ENCODE measurements at places on chromosomes 12 and 14.

GRCh38 chr12:71164568-71165197 lies 6.9 kb upstream of the TSPAN8 start:
- peak; percentile 48 for DNase-seq

GRCh38 chr14:65103150-65103760 lies 938 bp upstream of the MAX start:
- DNase-seq, result peak; percentile 78

DNA sequence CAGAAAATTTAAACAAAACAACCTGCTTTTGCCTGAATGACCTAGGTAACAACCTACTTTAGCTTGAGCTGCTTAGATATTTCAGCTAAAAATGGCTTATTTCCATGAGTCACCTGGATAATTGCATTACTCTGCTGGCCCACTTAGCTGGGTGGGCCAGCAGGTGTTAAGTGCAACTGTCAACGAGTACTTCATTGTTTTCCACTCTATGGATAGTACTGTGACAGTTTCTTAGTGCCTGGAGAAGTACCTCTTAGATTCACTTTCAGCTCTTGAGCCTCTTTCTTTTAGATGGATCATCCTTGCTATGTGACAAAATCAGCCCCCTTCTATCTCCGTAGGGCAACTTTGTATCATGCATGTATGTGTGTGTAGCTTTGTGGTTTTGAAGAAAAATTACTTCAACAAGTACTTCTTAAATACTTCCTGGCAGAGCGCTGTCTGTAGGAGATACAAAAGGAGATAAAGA lies 368.2 kb upstream of the ATP2B1 start:
- no peak for DNase-seq

DNA sequence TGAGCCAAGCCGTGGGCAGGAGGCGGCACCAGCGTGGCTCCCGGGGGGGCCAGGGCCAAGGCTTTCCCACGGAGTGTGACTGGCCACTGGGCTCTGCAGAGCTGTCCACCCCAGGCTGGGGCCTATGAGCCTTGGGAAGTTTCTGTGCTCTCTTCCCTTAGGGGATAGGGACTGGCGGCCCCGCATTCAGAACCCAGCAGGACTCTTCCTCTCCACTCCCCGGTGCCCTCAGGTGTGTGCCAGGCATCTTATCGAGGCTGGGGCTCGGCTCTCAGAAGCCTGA lies 17.8 kb upstream of the EIF2B2 start:
- no peak for DNase-seq

- DNase-seq, result no peak
Observed at GRCh38 chr14:103436533-103436932, 51.3 kb downstream of the MARK3 start.

DNA sequence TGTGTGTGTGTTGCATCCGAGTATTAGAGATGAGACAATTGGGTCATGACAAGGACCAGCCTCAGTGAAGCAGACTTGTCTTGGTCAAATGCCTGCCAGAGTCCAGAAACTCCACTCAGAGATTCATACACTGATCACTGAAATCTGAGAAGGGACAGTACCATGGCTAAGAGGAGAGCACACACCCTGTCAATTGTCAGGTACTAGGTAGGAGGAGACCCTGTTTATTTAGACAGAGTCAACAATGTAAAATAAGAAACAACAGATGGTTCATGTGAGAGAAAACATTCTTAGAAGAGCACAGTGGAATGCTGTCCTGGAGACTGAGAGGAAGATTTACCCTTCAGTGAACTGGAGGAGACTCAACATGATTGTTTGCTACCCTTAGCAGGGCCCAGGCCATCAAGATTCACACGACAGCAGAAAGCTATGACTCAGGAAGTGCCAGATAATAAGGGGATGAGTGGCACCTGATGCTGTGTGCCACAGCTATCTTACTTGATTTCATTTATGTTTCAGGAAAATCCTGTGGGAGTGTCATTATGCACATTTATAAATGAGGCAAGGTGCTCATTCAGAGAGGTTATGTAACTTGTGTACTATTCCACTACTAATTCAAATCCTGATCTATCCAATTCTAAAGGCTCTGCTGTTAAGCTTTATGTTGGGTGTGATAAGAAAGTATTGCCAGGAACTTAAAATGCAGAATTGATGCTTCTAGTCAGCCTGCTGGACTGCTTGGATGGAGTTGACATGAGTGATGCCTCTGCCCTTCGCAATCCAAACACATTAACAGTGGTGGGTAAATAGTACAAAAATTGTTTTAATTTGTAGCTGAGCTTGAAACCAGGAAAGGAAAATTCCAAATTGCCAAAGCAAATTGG lies 136.6 kb upstream of the NEDD1 start:
- no peak for DNase-seq

DNA sequence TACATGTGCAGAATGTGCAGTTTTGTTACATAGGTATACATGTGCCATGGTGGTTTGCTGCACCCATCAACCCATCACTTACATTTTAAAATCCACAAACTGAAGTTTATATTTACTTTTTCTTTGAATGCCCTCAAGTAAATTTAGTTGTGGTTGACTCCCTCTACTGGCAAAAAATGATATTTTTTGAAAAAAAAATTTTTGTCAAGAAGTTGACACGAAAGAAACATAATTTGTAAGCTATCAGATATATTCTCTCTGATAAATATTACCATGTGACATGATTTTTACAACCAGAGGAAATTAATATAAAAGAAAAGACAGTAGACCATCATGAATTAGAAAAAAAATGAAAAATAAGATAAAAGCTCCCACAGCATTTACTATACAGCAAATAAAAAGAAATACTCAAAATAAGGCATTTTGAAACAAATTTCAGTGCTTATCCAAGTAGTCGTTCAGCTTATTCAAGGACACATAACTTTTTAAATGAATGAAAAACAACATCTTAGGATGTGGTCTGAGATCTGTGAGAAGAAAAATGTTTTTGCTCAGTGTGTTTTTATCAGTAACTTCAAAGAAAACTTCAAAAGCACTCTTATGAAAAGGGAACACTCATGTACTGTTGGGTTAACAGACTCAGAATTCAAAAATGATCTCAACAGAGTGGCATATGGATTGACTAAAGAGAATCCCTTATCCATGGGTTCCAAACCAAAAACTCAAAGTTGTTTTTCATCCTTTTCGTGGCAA lies 30.0 kb upstream of the GRIP1 start:
- no peak for DNase-seq

DNA sequence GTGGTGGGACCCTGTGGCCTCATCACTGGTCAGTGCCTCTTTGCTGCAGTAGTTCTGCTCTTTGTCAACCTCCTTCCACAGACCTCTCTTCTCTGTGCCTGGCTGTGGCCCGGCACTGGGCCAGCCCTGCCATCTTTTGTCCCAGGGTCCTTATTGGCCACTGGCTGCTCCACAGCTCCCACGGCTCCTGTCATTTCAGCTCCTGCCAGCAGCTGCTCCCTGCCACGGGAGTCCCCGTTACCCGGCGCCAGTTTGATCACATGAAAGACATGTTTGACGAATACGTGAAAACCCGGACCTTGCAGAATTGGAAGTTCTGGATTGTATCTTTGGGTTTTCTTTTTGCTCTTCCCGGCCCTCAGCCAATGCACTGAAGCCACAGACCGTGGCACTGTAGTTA lies 35.4 kb downstream of the IL31 start:
- DNase-seq, result no peak

- no peak for DNase-seq
Observed at GRCh38 chr12:457676-458075, 2.1 kb upstream of the B4GALNT3 start.

- DNase-seq, result peak; percentile 50
Observed at GRCh38 chr12:114611145-114612018, 72.6 kb downstream of the TBX3 start.

DNA sequence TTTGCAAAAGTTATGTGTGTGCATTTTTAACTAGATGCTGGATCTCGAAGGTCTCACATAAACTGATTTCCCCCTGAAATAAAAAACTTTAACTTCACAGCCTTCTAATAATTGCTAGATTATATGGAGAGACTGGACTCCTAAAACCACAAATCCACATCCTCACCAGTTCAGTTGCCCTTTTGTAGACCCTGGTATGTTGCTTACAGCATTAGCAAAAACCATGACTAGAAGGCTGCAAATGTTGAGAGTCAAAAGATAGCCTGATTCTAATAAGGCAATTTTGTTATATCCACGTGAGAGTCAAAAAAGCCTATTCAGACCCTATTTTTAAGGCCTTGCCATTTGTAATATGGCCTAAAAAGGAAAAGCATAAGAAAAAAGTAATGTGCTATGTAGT lies 37.4 kb downstream of the RASSF8 start:
- no peak for DNase-seq

DNA sequence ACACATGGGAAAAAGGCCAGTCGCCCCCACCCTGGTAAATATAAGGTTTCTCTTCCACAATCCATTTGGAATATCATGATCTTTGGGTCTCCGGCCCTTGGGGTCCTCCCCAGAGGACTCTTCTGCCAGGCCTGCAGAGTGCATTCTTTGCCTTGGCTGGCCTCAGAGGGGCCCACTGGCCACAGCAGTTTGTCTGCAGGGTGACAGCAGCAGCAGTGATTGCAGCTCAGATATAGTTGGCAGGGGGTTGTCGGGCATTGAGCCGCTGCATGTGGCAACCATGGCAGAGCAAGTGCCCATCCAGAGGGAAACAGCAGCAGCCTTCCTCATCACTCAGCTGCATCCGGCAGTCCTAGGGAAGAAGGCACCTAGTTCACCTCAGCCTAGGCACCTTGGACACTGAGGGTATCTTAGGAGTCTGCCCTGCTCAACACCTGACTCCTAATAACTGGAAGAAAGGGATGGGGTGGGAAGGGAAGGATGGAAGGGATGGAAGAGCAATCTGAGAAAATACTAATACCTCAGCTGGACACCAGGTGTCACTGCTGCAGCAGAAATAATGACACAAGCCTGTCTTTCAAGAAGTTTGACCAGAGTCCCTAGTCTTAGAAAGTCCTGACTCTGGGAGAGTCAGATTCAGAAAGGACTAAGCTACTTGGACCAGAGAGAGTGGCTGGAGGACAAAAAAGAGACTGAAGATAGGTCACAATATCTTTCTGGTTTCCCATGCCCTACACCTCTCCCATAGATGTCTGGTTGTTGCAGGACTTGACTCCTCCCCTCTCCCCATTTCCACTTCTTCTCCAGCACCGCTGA lies 8.9 kb downstream of the AJUBA start:
- peak; percentile 45 for DNase-seq

DNA sequence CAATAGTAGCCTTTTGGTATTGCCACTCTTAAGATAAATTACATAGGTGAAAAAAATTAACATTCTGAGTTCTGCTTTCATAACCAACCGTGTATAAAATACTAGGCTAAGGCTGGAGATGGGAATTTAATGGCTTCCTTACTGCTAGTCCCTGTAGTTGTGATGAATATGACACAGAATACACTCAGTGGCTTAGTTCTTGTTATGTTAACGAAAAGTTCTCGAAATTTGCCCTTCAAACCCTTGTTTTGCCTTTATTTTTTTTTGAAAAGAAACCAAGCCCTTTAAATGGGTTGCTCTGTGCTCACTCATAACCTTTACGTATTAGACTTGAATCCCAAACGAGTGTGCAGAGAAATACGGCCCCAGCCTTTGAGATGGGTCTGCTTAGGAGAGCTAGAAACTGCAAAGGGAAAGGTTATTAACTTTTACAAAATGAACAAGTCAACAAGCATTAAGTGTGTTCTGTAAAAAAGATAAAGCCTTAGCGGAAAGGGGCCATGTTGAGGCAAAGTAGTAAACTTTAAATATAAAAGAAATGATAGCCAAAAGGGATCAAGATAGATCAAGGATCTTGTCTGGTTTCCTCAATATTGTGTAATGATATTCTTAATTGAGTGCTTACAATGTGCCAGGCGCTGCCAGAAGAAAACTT lies 1.7 kb downstream of the NUDT4 start:
- DNase-seq, result no peak

- no peak for DNase-seq
Observed at GRCh38 chr12:24915501-24915900, 33.4 kb downstream of the BCAT1 start.

GRCh38 chr12:72111706-72112105 lies 160.5 kb upstream of the TRHDE start:
- DNase-seq, result no peak

DNA sequence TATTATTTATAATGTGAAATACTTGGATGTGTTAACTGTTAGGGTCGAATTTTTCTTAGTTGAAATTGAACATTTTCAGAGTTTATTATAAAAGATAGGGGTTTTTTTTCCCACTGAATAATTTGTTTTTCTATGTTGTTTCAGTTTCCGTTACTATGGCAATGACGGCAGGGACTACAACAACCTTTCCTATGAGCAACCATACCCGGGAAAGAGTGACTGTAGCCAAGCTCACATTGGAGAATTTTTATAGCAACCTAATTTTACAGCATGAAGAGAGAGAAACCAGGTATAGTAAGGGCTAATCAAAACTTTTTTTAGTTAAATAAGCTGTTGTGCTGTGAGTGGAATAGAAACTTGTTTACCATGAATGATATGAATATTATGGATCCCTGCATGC lies 35.1 kb upstream of the BMAL2 start:
- no peak for DNase-seq

GRCh38 chr12:105725054-105725453 lies 394.6 kb downstream of the C12orf75 start:
- DNase-seq, result no peak

DNA sequence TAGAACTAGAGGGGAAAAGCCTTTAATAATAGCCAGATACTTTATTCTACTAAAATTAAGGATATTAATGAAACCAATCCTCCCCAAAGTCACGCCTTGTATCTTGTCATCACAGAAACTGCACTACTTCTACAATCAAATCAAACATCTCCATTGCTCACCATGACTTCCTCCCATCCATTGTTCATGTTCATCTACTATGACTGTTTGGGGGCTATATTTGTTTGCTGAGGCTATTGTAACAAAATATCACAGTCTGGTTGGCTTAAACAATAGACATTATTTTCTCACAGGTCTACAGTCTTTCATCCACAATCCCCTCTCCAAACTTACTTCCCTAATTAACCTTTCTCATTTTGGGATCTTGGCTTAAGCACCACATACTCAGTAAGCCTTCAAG lies 193.6 kb upstream of the FSCB start:
- DNase-seq, result no peak

DNA sequence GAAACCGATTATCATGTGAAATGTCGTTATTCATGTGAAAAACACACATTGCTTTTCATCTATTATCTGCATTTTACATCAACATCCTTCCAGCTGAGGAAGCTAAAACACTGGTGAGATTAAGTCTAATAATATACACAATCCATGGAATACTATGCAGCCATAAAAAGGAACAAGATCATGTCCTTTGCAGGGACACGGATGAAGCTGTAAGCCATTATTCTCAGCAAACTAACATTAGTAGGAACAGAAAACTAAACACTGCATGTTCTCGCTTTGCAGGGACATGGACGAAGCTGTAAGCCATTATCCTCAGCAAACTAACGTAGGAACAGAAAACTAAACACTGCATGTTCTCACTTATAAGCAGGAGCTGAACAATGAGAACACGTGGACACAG lies 18.3 kb downstream of the KICS2 start:
- no peak for DNase-seq

GRCh38 chr12:110498984-110499706 lies 2.8 kb downstream of the VPS29 start:
- no peak for DNase-seq

GRCh38 chr12:116644806-116645205 lies 85.6 kb downstream of the MAP1LC3B2 start:
- DNase-seq, result no peak

GRCh38 chr14:36656687-36657398 lies 4.8 kb upstream of the PAX9 start:
- no peak for DNase-seq

GRCh38 chr12:20625531-20625930 lies 69.6 kb upstream of the SLCO1C1 start:
- DNase-seq, result no peak
